ENCODE measurements at places on chromosomes 12 and 14.

GRCh38 chr12:45599196-45599595 lies 130.3 kb upstream of the ARID2 start:
- DNase-seq, result no peak

GRCh38 chr14:61839507-61839906 lies 77.3 kb downstream of the SNAPC1 start:
- no peak for DNase-seq

DNA sequence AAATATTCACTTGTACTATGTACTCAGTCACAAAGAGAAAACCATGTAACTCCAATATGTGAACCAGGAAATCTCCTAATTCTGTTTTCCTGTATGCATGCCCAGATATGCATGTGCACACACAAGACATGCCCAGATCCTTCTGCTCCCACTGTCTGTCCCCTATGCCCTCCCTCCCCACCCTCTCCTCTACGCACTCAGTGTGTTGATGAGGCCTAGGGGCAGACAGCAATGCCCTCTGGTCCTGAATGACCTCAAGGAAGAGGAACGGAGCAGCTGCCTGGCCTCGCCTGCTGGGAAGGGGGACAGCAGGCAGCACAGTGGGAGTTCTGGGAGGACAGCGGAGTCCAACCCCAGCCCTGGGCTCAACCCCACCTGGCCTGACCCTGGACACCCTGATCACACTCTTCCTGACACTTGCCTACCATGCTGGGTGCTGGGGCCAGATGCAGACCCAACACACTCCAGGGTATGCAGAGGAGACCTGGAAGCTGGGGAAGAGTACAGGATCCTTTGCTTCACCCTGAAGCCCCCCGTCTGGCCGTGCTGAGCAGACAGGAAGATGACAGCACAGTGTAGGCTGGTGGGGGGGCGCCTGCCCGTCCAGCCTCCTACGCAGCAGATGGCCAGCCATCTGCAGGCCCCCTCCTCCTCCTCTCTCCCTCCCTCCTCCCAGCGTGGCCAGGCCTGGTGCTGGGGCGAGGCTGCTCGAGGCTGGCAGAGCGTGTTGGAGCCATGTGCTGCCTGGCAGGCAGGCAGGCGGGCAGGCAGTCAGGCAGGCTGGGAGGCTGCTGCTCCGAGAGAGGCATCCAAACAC lies 106.6 kb upstream of the NCOR2 start:
- peak; percentile 89 for DNase-seq

GRCh38 chr12:90151491-90152015 lies 442.9 kb upstream of the ATP2B1 start:
- DNase-seq, result no peak

DNA sequence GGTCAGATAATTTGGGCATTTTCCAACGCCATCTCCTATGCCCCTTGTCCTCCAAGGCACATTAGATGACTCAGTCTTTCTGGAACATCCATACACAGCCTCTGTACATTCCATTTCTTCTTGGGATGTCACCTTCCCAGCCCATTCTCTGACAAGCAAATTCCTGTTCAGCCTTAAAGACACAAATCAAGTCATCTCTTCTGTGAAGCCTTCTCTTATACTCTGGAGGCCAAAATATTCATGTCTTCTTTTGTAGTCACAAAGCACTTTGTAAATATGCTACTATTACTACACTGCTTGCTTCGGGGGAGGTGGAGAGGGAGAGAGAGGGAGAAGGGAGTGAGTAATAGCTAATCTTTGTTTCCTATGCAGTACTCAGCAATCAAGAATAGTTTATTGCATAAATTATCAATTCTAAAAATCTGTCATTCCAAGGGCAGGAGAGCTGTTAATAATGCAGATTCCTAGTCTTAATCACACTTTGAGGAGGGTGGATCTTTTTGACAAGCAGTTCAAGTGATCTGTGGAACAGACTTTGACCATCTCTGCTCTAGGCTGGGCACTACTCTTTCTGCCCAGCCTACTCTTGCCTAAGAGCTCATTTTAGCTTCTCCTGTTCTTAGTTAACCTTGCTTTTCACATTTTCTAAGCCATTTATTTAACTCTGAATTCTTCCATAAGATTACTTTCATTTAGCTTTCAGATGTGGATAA lies 27.9 kb downstream of the KCNMB4 start:
- DNase-seq, result no peak

DNA sequence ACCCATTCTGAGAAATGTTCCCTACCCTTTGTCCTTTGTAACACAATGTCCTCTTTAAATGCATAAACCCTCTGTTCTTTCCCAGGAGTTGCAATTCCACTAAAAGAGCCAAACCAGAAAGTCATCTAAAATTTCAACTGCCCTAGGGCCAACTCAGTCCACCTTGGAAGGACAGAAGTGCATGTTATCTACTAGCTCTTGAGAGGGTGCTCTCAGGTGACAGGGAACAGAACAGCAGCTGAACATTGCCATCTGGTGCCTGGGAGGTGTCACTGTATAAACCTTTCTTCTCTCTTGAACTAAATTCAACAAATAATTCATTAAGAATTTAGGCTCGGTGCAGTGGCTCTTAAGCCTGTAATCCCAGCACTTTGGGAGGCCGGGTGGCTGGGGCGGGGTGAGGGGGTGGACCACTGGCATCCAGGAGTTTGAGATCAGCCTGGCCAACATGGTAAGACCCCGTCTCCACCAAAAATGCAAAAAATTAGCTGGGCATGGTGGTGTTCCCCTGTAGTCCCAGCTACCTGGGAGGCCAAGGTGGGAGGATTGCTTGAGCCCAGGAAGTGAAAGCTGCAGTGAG lies 10.3 kb upstream of the FERMT2 start:
- peak; percentile 31 for DNase-seq

GRCh38 chr12:11641522-11641921 lies 8.0 kb upstream of the ETV6 start:
- DNase-seq, result no peak

GRCh38 chr12:110109037-110109836 lies 14.9 kb upstream of the IFT81 start:
- DNase-seq, result no peak

DNA sequence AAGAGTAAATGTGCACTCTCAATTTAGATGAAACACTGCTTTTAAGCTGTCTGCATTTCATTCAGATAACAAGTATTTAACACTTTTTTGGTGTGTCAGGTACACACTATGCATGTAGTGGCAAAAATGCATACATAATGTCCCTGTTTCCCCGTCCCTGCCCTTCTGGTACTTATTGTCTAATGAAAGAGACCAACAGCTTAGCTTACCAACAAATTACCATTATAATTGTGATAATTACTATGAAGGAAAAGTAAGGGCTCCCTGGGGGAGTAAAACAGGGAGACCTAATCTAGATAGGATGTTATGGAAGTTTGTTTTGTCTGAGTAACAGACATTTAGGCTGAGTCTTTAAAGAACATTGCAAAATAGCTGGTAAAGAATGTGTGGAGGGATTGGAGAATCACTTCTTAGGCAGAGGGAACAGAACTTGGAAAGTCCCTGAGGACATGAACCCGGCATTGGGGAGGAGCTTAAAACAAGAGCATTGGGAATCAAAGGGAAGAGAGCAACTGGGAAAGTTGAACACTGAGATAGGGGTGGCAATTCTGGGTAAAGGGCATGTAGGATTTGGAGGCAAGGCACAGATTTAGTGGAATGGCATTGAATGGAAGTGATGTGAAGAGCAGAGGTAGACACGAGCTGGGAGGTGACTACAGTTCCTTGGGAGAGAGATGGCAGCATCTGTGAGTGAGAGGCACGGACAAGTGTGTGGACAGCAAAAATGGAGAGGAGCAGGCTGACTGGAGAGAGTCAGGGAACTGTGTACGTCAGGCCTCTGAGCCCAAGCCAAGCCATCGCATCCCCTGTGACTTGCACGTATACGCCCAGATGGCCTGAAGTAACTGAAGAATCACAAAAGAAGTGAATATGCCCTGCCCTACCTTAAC lies 181.6 kb downstream of the GRIP1 start:
- no peak for DNase-seq

- no peak for DNase-seq
Measured at GRCh38 chr14:30885840-30886740, 11.7 kb downstream of the COCH start.

GRCh38 chr12:117555889-117556288 lies 194.5 kb upstream of the NOS1 start:
- no peak for DNase-seq

- no peak for DNase-seq
Measured at GRCh38 chr12:102483466-102483865, 3.1 kb upstream of the IGF1 start.

DNA sequence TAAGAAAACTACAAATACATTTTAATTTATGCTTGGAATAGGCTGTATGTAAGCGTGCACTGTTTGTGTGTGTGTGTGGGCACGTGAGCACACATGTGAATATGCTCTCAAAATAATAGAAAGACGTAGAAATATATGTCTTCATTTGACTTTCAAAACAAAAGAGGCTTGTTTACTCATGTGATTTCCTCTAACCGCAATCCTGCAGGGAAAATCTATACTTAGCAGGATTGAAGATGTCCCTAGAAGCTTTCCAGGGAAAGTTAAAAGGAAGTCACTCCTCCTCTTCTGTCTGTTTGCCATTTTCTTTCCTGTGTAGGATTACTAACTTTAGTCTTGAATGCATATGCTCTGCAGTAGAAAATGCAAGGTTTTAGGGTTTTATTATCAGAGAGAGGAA lies 404.7 kb downstream of the MDGA2 start:
- DNase-seq, result no peak

DNA sequence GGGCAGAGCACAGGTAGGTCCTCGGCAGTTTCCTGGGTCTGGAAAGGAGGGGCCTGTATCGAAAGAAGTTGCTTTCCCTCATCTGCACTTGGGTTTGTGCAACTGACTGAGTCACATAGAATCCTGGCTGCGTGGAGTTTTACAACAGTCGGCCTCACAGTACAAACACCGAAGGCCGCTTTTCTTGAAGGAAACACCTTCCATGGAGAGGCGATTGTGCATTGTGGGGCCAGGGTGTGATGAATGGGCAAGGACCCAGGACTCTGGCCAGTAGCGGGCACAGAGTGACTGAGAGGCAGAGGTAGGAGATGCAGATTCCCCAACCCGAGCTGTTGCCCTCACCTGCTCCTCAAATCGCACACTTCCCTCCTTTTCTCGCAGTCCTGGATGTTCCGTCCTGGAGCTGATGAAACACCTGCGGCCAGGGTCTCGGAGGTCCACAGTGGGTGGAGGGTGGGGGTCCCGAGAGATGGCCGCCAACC lies 7.7 kb downstream of the CCND2 start:
- no peak for DNase-seq

GRCh38 chr12:26319511-26319910 lies 124.1 kb downstream of the SSPN start:
- no peak for DNase-seq

- no peak for DNase-seq
Measured at GRCh38 chr14:31926123-31926522, 151.0 kb upstream of the ARHGAP5 start.

DNA sequence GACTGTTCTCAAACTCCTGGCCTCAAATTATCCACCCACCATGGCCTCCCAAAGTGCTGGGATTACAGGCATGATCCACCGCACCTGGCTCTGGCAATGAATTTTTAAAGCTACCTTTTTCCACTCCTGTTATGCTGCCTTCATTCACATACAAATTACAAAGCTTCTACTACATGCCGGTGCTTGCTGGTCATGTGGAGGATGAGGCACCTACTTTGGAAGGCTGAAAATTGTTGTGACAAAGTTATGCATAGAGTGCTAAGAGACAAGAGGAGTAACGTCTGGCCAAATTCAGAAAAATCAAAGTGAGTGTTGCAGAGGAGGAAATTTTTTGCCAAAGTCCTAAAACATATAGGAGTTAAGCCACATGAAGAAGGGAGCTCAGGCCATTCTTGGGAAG lies 191.7 kb upstream of the PPFIA2 start:
- DNase-seq, result no peak

DNA sequence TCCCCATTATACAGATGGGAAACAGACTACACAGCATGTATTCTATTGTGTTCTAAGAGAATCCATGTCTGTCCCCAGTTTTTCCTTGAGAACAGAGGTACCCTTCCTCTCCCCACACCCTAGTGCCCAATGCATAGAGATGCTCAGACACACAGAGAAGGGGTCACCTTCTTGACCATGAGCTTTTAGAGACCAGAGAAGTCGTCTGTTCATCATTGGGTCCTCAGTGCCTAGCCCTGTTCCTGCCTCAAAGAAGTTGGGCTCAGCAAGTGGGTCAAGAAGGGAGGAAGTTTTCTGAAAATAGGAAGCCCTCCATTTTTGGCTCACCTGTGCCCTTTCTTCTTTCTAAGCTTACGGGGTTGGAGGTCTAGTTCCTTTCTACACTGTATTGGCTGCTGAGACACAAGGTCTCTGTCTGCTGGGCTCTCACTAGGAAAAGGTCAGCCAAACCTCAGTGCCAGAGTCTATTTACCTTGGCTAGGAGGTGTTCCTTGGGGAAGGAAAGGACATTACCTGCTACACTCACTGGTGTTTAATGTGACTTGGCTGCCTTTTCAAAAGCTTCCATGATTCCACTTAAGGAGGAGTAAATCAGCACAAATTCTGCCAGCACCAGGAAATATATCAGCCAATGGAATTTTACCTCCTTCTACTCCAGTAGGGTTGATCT lies 198.5 kb upstream of the PWP1 start:
- DNase-seq, result no peak

DNA sequence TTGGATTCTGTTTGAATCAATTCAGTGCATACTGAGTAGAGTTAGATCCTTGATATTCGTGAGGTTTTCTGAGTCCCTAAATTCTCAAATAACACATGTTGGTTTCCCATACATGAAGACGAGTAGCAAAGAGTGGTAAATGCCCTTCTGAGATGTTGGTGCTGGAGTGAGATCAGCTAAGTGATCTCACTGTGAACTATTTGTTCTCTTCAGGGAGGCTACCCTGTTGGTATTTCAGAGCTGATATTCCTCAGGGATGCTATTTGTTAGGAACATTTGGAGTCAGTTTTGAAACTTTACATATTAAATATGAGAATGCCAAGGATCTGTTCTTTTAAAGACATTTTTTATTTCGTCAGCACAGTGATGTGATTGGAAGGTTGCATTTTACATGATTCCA lies 54.7 kb downstream of the SUSD6 start:
- DNase-seq, result no peak

DNA sequence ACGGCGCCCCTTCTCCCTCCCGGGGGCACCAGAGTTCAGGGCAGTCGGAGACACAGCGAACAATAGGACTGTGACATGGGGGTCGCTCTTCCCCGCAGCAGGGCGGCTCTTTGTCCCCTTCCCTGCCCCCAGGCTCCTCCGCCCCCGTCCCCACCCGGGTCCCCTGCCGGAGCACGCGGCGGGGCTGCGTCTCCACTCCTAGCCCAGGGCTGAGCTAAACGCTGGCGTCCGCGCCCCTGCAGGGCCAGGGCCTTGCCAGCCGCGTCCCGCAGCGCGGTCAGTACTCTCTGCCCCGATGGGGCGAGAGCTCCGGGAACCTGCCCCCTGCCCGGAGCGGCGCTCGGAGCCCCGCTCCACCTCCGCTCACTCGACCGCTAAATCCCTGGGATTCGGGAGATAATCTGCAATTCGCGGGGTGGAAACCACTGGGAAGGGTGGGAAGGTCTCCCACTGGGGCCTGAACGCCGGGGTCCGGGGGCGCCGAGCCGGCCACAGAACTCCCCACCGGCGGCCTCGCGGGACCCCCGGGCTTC lies 825 bp upstream of the CCDC85C start:
- no peak for DNase-seq
